RWPE2 (cell line): ENCODE measurements at places on chromosomes 3 and 15.

GRCh38 chr15:41511331-41511898 is 2.2 kb downstream of the LTK start:
- H3K4me3 ChIP-seq, result no peak overlapping the region
- H3K27me3 ChIP-seq, result peaks cover 28% of the 10 kb centered on the region
- no peak for DNase-seq
- H3K4me1 ChIP-seq, result no peaks in the 10 kb centered on the region
- H3K27ac ChIP-seq, result no peak overlapping the region

- H3K27ac ChIP-seq, result no peak overlapping the region
- H3K4me1 ChIP-seq, result peaks cover 14% of the 10 kb centered on the region
- H3K27me3 ChIP-seq, result no peaks in the 10 kb centered on the region
- H3K36me3 ChIP-seq, result peaks cover 93% of the 10 kb centered on the region
Observed at GRCh38 chr3:172332256-172333041, 115.8 kb downstream of the GHSR start.

DNA sequence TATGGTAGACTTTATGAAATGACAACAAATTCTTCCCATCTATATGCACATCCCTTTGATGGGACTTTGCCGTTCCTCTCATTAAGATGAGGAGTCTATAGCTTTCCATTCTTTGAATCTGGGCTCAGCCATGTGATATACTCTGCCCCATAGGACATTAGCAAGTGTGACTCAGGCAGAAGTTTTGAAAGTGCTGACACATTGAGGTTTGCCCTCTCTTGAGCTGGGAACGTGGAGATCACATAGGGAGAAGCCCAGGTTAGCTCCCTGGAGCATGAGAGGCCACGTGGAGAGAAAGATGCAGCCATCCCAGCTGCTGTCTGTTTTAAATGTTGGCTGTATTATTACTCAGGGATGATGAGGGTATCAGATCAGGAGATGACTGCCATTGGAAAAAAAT is 67.7 kb upstream of the OXTR start:
- DNase-seq, result no peak
- no peak overlapping the region for H3K4me3 ChIP-seq
- H3K27me3 ChIP-seq, result no peaks in the 10 kb centered on the region
- H3K36me3 ChIP-seq, result peaks cover 4% of the 10 kb centered on the region; the same call in 1 of the 2 replicates
- peaks cover 6% of the 10 kb centered on the region for H3K4me1 ChIP-seq

DNA sequence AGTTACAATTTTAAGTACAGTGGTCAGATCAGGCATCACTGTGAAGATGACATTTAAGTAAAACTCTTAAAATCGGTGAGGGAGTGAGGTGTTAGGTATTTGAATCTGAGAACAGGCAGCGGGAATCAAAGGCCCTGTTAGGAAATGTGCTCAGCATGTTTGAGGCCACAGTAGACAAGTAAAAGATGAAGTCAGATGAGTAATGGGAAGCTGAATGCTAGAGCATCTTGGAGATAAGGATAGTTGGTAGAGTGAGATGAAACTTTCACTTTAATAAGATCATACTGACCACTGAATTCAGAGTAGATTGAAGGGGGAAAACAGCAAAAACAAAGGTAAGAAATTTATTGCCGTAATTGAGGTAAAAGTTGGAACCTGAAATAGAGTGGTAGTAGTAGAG is 61.6 kb downstream of the DCBLD2 start:
- H3K4me1 ChIP-seq, result no peaks in the 10 kb centered on the region
- no peaks in the 10 kb centered on the region for H3K27me3 ChIP-seq
- no peak overlapping the region for H3K27ac ChIP-seq
- no peak overlapping the region for H3K4me3 ChIP-seq
- DNase-seq, result no peak

- H3K27me3 ChIP-seq, result no peaks in the 10 kb centered on the region
- DNase-seq, result no peak
- no peak overlapping the region for H3K4me3 ChIP-seq
- H3K36me3 ChIP-seq, result peaks cover 25% of the 10 kb centered on the region
- H3K27ac ChIP-seq, result no peak overlapping the region
- H3K4me1 ChIP-seq, result peaks cover 18% of the 10 kb centered on the region
Observed at GRCh38 chr15:45589256-45589655, 2.1 kb downstream of the BLOC1S6 start.

DNA sequence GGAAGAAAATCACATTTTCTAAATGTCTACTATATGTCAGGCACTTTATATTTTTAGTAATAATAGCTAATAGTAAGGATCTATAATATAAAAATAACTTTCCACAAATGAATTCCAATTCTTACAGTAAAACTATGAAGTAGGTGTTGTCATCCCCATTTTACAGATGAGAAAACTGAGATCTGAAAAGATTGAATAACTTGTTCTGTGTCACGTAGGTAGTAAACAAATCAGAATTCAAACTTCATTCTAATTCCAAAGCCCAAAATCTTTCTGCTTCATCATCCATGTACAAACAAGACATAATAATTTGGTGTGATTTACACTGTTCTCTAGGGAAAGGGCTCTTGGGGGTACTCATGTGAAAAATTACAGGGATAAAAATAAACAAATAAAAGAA is 130.3 kb downstream of the THRB start:
- no peak overlapping the region for H3K4me3 ChIP-seq
- peak overlapping the region; percentile 73 for H3K27ac ChIP-seq
- H3K4me1 ChIP-seq, result peaks cover 24% of the 10 kb centered on the region
- no peak for DNase-seq
- H3K27me3 ChIP-seq, result no peaks in the 10 kb centered on the region

DNA sequence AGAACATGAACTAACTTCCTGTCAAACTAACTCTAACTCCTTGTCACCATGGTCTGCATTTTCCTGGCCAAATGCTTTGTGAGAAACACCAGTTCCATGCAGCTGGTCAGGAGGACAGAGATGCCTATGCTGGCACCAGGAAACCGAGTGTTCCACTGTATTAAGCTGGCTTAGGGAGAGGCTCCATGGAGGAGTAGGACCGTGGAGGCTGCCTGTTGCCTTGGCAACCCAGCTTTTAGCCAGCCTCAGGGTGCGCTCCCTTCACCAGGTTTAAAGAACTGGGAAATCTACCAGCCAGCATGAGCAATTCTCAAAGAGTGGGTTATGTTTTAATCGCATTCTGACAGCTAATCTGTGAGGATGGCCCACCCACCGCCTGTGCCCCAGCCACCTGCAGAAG is 394.1 kb downstream of the OCA2 start:
- H3K27ac ChIP-seq, result no peak overlapping the region
- H3K36me3 ChIP-seq, result no peaks in the 10 kb centered on the region
- DNase-seq, result no peak

GRCh38 chr15:86624261-86625036 is 544.8 kb downstream of the AGBL1 start:
- H3K4me3 ChIP-seq, result no peak overlapping the region
- no peaks in the 10 kb centered on the region for H3K27me3 ChIP-seq
- peak; percentile 98 for DNase-seq
- peak overlapping the region; percentile 10 for H3K27ac ChIP-seq

- no peak overlapping the region for H3K27ac ChIP-seq
- peak; percentile 21 for DNase-seq
- H3K4me1 ChIP-seq, result no peaks in the 10 kb centered on the region
- H3K27me3 ChIP-seq, result no peaks in the 10 kb centered on the region
- H3K4me3 ChIP-seq, result no peak overlapping the region
Observed at GRCh38 chr15:89052474-89052873, 35.8 kb upstream of the ABHD2 start.

- H3K36me3 ChIP-seq, result no peaks in the 10 kb centered on the region
- no peak overlapping the region for H3K4me3 ChIP-seq
- peaks cover 25% of the 10 kb centered on the region for H3K4me1 ChIP-seq
- no peaks in the 10 kb centered on the region for H3K27me3 ChIP-seq
Observed at GRCh38 chr3:20072422-20072821, 32.2 kb downstream of the KAT2B start.

GRCh38 chr15:90650117-90650955 is 66.8 kb upstream of the BLM start:
- no peaks in the 10 kb centered on the region for H3K36me3 ChIP-seq
- H3K4me1 ChIP-seq, result peaks cover 11% of the 10 kb centered on the region
- DNase-seq, result no peak
- no peak overlapping the region for H3K4me3 ChIP-seq

DNA sequence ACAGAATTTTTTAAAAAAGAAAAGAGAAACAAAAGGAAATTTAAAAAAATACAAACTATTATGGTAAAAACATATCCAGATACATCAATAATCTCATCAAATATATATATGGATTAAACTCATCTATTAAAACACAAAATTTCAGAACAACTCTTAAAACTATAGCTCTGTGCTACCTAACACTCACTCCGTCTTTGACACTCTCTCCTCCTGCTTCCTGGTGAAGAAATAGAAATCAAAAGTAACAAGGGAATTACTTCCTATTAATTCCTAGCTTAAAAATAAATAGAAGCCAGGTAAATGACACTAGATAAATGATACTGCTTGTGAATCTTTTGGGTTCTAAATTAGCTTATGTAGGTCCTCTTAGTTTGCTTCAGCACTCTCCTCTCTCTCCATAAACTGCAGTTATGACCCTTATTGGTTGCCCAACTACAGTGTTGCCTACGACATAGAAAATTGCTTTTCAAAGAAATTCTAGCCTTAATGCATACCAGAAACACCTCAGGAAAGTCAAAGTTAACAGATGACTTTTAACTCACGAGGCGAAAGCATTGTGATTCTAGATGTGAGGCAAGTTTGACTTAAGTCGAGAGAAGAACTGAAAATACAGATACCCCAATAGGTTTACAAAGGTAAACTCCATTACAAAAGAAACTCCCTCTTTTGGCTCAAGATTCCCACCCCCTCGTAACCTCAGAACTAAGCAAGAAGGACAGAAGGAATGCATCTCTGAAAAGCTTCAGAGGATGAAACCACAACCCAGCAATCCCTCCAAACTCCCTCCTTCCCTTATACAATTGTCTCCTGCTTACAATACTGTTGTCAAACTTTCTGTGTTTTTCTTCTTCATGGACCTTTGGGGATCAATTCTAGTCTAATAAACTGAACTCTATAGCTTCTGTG is 394.7 kb downstream of the FGF12 start:
- DNase-seq, result no peak
- H3K27ac ChIP-seq, result no peak overlapping the region
- H3K36me3 ChIP-seq, result no peaks in the 10 kb centered on the region
- H3K4me1 ChIP-seq, result no peaks in the 10 kb centered on the region
- no peaks in the 10 kb centered on the region for H3K27me3 ChIP-seq

DNA sequence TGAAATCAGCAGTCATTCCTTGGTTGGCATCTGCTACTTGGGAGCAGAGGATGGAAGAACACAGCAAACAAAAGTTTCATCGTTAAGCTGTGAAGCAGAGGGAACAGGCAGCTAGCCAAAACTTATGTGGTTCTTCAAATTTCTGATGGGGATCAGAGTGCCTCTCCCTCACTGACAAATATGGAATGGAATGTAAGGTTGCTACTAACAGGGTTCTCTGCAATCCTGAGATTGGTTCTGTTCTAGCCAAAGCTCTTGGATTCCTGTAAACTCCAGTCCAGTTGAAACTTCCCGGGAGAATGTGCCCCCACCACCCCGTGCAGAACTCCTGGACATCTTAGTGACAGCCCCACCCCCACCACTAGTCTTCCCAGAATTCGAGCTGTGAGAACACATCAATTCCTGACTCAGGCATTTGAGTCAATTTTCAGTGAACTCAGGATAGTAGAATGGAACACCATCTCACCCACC is 55.9 kb upstream of the PHLDB2 start:
- peaks cover 51% of the 10 kb centered on the region for H3K4me1 ChIP-seq
- no peak overlapping the region for H3K4me3 ChIP-seq
- no peaks in the 10 kb centered on the region for H3K36me3 ChIP-seq

GRCh38 chr3:119508172-119508845 is 10.0 kb downstream of the TIMMDC1 start:
- no peaks in the 10 kb centered on the region for H3K4me1 ChIP-seq
- no peak overlapping the region for H3K27ac ChIP-seq
- no peak overlapping the region for H3K4me3 ChIP-seq
- H3K27me3 ChIP-seq, result no peaks in the 10 kb centered on the region
- H3K36me3 ChIP-seq, result peaks cover 77% of the 10 kb centered on the region

DNA sequence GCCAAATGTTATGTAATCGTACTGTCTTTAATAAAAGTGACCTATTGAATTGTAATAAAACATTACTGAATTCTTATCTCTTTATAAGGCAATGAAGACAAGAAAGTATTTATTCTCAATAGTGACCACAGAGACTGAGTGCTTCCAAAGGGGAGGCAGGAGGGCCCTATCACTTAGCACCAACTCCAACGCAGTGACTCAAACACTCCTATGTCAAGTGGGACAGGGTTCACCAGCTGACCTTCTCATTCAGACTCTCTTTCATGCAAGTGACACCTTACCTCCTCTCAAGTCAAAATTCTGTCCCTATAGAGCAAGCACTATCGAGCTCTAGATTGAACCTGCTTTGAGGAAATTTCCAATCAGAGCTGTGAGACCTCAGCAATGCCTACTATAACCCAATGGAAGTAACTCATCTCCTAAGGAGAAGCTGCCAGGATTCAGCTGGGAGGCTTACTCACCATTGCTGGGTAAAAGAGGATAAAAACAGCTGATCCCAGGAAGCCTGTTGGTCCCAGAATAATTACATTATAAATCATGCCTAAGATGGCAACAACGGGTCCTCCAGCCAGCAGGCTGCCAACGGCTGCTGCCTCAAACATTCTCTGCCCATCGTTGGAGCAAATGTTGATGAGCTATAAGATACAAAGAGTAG is 35.6 kb downstream of the ABCC5 start:
- DNase-seq, result no peak
- H3K27me3 ChIP-seq, result no peaks in the 10 kb centered on the region
- H3K4me3 ChIP-seq, result no peak overlapping the region
- peaks cover 27% of the 10 kb centered on the region for H3K36me3 ChIP-seq

GRCh38 chr15:49439678-49440395 is 16.8 kb downstream of the FGF7 start:
- no peak overlapping the region for H3K4me3 ChIP-seq
- H3K27ac ChIP-seq, result no peak overlapping the region

- peak overlapping the region; percentile 54 for H3K27ac ChIP-seq
- no peaks in the 10 kb centered on the region for H3K36me3 ChIP-seq
- H3K4me3 ChIP-seq, result no peak overlapping the region
- DNase-seq, result no peak
- H3K4me1 ChIP-seq, result peaks cover 39% of the 10 kb centered on the region
Observed at GRCh38 chr3:162142511-162142910, 645.9 kb downstream of the OTOL1 start.

DNA sequence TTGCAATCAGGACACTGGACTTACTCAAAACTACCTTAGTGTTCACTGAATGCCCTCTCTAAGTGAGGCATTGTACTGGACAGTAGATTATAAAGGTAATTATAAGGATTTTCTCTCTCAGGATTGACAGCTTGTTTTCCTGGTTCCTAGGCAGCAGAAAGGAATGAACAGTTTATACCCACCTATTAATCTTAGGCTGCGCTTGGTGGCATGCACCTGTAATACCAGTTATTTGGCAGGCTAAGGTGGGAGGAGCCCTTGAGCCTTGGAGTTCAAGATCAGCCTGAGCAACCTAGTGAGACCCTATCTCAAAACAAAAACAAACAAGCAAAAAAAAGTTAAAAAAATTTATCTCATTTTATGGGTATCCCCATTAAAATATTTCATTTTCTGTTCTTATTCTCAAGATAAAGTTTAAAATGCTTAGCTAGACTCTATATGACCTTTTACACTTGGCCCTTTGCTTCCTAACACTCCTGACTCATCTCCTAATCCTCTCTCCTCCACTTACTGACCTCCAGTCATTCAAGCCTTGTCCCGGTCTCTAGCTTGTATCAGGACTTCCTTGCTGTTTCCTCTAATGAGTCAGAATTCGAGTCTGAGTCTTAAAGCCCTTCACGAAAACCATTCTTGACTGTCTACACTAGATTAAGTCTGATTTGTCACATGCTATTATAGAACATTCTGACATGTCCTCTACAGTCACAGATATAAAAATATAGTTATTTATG is 348.6 kb downstream of the NLGN1 start:
- H3K4me3 ChIP-seq, result no peak overlapping the region
- H3K36me3 ChIP-seq, result no peaks in the 10 kb centered on the region
- no peaks in the 10 kb centered on the region for H3K27me3 ChIP-seq
- H3K4me1 ChIP-seq, result peaks cover 46% of the 10 kb centered on the region

GRCh38 chr3:194056731-194057415 is 79.1 kb upstream of the HES1 start:
- peaks cover 9% of the 10 kb centered on the region for H3K4me1 ChIP-seq
- no peak overlapping the region for H3K27ac ChIP-seq
- no peaks in the 10 kb centered on the region for H3K36me3 ChIP-seq
- DNase-seq, result no peak
- H3K4me3 ChIP-seq, result no peak overlapping the region
